ENCODE measurements at places on chromosomes 5 and 9. TPM values are rescaled to one million over a fixed set of nuclear protein-coding genes. Genes with fewer than 3 reads are reported as not detected.

SPINK7 gene
- total RNA-seq, result not detected

CXCL14 gene
- not detected for total RNA-seq

NME5 gene
- total RNA-seq, result 2.7 TPM

COL27A1 gene
- total RNA-seq, result 2.0 TPM

POU5F2 gene
- 0.43 TPM for total RNA-seq

MLANA gene
- total RNA-seq, result not detected

RANBP17 gene
- 7.2 TPM for total RNA-seq

IL7R gene
- 0.79 TPM for total RNA-seq

ALDH1A1 gene
- total RNA-seq, result 10.1 TPM

PRR7 gene
- total RNA-seq, result 1.6 TPM

CCNO gene
- total RNA-seq, result 0.17 TPM

RETREG1 gene
- total RNA-seq, result not detected

GPRIN1 gene
- total RNA-seq, result 3.2 TPM

ACOT12 gene
- total RNA-seq, result 0.17 TPM

CSF1R gene
- under 0.01 TPM for total RNA-seq

PHF24 gene
- total RNA-seq, result 0.16 TPM

FABP6 gene
- not detected for total RNA-seq

IL5 gene
- total RNA-seq, result not detected
